ENCODE measurements at places on chromosomes 12 and 14.

DNA sequence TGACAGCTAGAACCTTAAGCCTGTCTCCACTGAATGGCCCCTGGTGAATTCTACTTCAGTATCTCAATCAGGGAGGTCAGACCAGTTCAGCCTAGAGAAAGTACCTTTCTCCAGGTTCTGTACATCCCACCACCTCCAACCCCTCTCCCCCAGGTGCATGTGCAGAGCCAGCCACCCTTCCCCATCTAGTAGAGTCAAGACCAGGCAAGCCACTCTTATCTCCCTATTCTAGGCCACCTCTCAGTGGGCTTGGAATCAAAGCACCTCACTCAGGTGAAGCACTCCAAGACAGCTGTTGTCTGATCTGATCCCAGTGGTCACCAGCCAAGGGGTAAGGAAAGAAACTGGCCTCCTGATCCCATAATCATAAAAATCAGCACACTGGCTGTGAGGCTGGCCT lies 340.9 kb downstream of the BCL11B start:
- DNase-seq = no peak

DNA sequence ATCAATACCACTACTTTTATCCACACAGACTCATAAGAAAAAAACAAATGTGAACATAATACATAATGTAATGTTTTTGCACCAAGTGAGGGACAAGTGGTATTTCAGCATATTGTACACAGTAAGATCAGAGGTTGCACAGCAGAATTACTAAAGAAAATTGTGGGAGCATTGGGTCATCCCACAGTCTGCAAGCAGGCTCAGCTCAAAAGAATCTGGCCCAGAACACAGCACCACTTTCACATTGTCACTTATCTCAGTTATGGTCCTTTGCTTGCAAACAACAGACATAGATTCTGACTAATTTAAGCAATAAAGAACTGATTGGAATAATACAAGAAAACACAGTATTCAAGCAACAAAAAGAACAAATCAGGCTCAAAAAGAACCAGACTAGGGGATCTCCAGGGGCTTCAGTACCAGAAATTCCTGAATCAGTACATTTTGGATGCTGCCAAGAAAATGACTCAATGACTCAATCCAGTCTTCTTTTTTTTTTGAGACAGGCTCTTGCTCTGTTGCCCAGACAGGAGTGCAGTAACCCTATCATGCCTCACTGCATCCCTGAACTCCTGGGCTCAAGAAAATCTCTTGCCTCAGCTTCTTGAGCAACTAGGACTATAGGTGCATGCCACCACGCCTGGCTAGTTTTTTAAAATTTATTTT lies 42.9 kb upstream of the EEA1 start:
- DNase-seq = no peak

GRCh38 chr12:52645120-52645761 lies 6.8 kb downstream of the KRT2 start:
- DNase-seq = peak; percentile 39

GRCh38 chr14:94175011-94175745 lies 1.1 kb downstream of the PPP4R4 start:
- DNase-seq = no peak

- no peak for DNase-seq
Observed at GRCh38 chr14:81247271-81247766, 26.6 kb upstream of the GTF2A1 start.

DNA sequence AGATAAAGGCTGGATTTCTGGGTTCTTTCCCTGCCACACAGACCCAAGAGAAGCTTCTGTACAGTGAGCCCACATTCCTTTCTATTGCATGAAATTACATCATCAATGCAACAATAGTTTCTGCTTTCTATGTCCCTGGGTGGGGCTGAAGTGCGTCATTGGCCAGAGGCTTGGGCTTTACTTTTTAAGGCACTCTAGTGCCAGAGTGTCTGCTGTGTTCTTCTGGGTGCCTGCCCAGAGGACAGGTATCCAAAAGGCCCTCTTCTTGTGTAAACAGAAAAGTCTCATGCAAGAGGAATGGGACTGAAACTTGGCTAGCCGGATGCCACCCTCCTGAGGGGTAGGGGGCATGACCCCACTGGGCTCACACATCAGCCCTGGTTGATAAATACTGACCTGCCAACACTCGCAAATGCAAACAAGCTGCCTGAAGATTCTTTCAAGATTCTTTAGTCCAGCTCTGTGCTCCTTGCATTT lies 5.9 kb downstream of the KRT86 start:
- no peak for DNase-seq

GRCh38 chr12:76929499-76929898 lies 50.7 kb upstream of the CSRP2 start:
- DNase-seq = no peak

DNA sequence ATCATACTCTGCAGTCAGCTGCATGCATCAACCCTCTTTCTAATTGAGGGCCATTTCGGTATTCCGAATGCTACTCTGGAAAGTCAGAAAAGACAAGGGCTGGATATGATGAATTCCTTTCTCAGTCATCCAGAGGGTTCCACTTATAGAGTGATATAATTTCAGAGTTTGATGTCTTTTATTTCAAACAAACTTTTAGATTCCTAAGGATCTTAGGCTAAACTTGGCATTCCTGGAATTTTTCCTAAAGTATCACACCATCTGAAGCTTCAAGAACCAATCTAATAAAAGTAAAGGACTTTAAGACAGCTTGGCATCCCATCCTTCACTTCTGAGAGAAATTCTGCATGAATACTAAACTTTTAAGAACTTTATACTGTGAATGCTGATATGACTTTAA lies 69.3 kb upstream of the KCNJ8 start:
- DNase-seq = no peak

GRCh38 chr12:131723532-131723931 lies 12.6 kb downstream of the SFSWAP start:
- no peak for DNase-seq

- DNase-seq = no peak
Observed at GRCh38 chr12:64256166-64256800, 34.2 kb upstream of the KICS2 start.

GRCh38 chr14:80491131-80491530 lies 279.8 kb upstream of the DIO2 start:
- no peak for DNase-seq

DNA sequence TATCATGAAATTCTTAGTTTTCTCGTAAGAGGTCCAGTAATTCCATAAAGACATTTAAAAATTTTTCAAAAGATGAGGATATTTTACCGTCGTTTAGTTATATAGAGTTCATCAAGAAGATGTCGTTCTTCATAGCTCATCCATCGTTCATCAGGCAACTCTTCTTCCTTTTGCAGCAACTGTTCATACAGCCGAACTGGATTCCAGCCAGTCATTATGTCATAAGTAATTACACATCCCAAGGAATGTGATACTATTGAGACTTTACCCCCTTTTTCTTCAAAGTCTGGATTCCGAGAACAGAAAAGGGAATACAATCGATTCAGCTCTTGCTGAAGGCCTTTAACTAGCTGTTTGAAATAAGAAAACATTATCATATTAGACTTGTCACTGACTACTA lies 90.3 kb downstream of the DDHD1 start:
- DNase-seq = no peak

DNA sequence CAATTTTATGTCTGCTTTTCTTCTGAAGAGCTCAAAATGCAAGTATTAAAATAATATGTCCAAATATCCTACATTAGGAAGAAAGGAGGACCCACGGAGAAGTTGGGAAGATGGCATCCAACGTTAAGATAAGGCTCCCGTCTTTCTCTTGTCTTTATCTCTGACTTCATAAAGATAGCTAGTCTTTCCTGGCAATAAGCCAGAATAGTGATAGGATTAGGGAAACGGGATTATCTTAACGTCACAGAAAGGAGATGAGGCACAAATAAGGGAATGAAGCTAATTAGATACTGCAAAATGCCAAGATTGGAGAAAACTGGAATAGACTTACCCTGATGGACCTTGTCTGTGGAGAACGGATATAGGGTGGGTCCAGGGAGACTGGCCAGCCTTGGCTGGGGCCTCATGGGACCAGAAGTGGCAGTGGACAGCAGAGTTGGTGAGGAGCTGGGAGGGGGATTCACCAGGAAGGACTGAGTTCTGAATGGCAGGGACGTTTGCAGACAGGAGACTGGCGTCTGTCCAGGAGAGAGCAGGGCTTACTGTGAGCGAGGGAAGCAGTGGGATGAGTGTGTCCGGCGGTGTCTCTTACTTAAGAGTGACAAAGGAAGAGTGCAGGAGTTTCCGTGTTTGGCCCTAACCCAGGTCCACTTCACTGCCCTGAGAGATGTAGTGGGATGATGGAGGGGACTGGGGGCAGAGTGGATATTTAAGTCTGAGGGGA lies 119.9 kb downstream of the CACNA1C start:
- no peak for DNase-seq

DNA sequence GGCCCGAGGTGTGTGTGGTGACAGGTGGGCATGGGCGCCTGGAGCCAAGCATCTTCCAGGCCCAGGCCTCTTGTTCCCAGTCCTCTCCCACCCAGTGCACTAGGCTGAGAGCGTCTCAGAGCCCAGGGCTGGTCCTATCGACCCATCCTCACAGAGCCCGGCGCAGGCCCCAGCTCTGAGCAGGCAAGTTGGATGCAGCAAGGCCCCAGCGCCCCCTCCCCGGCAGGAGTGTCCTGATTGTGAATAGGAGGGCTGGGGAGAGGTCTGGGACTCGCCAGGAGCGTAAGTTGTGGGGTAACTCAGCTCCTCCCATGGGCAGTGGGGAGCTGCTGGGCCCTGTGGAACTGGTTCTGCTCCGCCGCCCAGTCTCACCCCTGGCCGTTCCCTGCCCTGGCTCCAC lies 26.3 kb downstream of the CALM1 start:
- DNase-seq = no peak

DNA sequence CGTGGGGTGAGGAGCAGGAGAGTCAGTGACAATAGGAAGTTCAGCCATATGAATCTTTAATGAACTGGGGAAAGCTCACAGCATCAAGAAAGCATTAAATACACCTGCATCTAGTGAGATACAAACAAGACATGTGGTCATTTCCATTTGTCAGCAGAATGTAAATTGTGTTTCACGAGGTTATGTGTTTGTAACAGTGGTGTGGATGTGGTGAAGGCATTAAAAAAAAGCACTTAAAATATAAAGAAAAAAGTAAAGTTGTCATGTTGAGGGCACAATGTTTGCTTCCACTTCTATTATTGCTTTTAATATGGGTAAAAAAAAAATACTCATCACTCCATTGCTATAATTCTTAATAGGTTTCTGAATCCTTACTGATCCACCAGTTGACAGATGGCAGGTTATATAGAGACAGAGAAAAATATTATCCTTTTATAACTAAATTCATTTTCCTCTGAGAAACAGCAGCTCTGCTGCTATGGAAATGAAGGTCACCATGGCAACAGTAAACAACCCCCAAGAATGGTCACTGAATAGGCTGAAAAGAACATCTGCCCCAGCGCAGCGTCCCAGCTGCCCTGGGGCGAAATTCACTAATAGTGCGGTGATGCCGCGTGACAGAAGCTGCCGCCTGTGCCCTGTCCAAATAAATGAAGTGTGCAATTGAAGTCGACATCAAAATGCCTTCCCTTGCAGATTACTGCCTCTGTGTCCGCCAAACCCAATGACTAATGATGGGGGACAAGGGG lies 226.1 kb downstream of the FOXN3 start:
- DNase-seq = no peak

DNA sequence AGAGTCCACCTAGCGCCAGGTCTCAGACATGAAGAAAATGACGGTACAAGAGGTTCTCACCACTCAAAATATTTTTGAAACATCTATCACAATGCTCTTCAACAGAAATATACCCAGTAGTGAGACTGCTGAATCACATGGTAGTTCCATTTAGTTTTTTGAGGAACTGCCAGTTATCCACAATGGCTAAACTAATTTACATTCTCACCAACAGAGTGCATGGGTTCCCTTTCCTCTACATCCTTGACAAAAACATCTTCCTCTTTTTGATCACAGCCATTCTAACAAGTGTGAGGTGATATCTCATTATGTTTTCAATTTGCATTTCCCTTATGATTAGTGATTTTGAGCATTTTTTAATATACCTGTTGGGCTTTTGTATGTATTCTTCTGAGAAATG lies 5.7 kb upstream of the GPR65 start:
- DNase-seq = no peak

DNA sequence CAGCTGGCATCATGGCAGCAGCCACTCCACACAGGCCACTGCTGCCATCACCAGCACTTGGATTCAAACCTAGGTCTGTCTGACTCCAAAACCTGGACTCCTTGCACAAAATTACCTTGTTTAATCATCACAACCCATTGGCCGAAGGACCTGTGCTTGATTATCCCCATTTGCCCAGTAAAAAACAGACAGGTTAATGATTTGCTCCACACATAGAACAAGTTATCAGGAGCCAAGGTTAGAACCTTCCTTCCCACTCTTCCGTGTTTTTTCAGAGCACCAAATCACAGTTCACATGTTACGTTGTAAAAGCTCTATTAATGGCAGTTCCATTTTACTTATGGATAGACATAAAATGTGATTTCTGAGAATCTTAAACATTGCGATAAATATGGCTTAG lies 23.5 kb upstream of the CPM start:
- no peak for DNase-seq

GRCh38 chr14:102666635-102667034 lies 74.2 kb downstream of the RCOR1 start:
- no peak for DNase-seq

DNA sequence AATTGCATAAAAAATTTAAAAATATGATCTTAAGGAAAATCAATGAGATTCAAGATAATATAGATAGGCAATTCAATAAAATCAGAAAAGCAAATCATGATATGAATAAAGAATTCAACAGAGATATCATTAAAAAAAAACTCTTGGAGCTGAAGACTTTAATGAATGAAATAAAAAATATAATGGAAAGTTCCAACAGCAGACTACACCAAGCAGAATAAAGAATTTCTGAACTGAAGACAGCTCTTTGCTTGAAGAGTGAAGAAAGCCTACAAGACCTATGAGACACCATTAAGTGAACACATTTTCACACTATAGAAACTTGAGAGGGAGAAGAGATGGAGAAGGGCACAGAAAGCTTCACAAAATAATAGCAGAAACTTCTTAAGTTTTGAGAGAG lies 45.9 kb downstream of the PLBD1 start:
- no peak for DNase-seq

GRCh38 chr12:202081-202731 lies 11.8 kb downstream of the SLC6A12 start:
- DNase-seq = no peak

DNA sequence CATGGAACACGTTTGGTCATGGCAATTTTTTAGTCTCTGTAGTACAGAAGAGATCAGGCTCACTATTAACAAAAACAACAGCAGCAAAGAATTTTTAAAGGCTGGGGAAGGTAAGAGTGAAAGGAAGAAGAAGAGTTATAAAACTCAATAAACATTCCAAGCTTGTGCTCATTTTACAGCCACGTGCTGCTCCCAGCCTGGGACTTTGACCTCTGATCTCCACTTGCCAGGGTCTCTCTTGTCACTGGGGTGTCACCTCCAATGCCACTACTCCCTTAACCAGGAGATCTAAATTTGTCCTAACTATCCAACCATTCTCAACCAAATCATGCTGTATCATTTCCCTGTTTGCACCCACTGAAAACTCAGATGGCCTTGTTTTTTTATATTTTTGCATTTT lies 605.1 kb downstream of the VRK1 start:
- DNase-seq = no peak

DNA sequence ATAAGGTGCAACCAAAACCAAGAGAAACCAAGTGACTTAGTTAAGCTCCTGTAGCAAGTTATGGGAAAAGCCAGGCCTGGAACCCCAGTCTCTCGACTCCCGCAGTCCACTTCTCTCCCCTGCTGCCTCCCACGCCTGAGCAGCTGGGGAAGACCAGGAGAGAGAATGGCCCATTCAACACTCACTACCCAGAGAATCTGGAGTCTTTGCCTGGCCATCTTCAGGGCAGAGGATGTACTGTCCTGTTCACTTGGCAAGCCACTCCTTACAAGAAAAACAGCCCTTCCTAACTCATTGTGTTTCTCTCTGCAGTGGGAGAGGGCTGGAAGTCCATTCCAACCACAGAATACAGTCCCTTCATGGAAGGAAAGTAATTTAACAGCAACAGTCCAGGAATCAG lies 1.8 kb downstream of the PITPNM2 start:
- DNase-seq = no peak

All from activated CD8-positive, alpha-beta memory T cell treated with anti-CD3 and anti-CD28 coated beads for 1 hour (primary cell).